ENCODE measurements at places on chromosomes 16 and 17. TPM values are rescaled to one million over a fixed set of nuclear protein-coding genes. Genes with fewer than 3 reads are reported as not detected.
A peak's percentile ranks its signal among the peaks of the same experiment; 100 is the strongest.

The STAC2 gene
- not detected for total RNA-seq

GRCh38 chr16:8469102-8469778 lies 121.1 kb downstream of the TMEM114 start:
- no peak for DNase-seq

The MEOX1 gene
- not detected for total RNA-seq

GRCh38 chr17:45282683-45283644 lies 21.1 kb upstream of the SPATA32 start:
- peak; percentile 100 for DNase-seq
